ENCODE measurements at places on chromosomes 4 and X.

DNA sequence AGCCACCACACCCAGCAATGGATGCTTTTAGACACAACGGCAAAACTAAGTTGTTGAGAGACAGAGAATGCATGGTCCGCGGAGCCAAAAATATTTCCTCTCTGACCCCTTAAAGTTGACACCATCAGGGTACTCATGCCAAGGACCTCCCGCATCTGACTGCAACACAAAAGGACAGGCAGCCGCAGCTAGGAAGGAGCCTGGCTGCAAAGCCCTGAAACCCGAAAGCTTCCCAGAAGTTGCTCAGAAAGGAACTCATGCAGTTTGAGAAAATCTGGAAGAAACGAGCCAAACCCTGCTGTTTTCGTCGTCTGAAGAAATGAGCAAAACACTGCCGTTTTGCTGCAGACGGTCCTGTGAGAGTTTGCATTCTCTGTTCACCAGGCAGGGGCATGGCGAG lies 16.5 kb downstream of the DHRSX start:
- DNase-seq = no peak

DNA sequence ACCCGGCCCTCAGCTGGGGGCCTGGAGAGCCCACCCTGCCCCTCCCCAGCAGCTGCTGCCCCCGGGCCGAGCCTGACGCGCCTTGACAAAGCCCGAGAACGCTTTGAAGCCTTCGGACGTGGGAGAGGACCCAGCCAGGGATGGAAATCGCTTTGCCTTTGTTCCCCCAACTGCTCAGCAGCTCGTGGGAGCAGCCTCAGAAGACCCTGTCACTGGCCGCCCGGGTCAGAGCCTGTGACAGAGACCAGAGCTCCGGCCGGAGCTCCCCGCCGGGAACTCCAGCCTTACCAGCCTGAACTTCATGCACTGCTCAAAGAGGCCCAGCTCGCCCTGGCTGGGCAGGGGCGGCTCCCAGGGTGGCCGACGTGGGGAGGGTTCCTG lies 2.6 kb upstream of the SLC6A8 start:
- no peak for DNase-seq

- no peak for DNase-seq
Measured at GRCh38 chr4:143616771-143617170, 83.7 kb downstream of the FREM3 start.

- no peak for DNase-seq
Measured at GRCh38 chr4:82694892-82695291, 103.7 kb downstream of the SCD5 start.

DNA sequence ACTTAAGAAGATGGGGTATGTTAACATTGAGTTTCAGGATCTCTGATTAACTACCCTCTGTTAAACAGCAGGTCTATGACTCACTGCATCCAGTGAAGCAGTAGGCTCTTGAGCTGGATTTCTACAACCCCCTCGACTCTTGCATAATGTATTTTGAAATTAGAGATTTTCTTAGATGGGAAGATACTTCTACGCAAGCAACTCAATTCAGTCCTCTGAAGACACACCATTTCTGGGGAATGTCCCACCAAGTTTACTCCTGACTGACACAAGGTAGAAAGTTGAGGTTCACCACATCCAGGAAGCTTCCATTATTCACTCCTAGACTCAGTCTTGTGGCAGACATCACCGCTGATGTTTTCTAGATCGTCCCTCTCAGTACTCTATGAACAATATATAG lies 12.9 kb downstream of the PALLD start:
- no peak for DNase-seq

DNA sequence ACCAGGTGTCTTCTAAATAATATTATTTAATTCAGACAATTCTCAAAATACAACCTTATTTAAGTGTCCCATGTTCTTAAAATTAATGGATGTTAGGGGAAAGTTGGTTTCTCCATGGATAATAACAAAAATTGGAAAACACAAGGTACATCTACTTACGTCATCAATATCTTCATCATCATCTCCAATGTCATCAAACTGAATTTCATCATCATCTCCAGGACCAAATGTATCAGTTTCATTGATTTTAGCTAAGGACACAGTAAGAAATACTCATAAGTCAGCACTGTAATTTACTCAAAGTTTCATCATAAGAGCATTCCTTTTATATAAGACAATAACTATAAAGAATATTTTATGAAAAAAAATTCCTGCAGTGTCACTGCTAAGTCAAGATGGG lies 11.3 kb downstream of the EIF1AX start:
- DNase-seq = no peak

DNA sequence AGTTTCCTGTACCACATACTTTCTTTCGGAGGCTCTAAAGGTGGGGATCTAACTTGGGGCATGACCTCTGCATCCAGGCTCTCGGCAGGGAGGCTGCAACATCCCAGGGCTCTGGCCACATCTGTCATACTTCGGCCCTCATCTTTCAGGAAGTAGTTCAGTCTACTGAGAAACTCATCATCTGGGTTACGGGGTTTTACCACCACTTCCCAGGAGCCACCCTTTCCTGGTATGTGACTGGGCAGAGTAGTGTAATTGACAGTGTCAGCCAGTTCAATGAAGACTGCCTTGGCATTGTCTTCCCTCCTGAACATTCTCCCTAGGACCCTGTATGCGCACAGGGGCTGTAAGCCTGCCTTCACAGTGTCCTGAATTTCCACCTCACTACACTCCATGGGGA lies 2.8 kb downstream of the PNMA5 start:
- DNase-seq = no peak

DNA sequence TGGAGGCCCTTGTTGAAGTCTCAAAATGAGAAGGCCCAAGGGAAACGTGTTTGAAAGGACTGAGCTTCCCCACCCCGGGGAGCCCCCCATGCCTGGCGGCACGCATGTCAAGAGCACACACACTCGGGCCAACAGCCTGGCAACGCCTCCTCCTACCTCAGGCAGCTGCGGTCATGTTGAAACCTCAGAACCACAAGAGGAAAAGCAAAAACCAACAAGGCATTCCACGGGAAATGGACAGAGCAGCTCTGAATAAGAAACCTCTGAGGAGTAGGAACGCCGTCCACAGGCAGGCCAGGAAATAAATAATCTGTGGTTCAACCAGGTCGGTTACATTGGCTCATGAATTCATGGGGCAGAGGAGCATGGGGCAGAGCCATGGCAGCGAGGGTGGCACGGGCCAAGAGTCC lies 95.7 kb upstream of the AFAP1 start:
- DNase-seq = no peak

Measured in hypothalamus (tissue), 51 donors.